Hypothalamus (tissue), 51 donors: ENCODE measurements at places on chromosomes 3 and 15.

- DNase-seq = peak; percentile 50
These were observed 148.0 kb upstream of the NR2E3 start for GRCh38 chr15:71662306-71662705.

DNA sequence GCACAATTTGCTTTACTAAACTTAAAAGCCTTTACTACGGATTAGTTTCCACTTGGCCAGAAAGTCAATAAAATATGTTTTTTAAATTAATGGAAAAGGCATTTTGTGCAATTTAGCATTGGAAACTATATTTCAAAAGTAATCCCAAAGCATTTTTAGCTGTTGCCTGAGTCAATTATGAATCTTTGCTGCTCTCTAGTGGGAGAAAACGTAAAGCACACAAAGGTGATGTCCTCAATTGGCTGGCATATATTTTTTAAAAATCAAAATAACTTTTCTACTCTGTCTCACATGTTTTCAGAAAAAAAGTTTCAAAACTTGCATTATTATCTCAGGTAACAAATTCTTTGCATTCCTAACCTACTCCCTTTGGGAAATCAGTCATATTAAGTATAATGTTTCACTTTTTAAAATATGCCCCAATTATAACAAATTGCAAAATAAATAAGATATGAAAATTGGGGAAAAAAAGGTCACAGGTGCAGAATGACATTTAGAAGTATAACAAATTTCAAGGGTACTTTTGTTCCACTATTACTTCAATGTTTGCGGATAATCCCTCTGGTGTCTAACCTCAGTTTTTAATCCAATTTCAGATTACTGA, 47.2 kb upstream of the TEX55 start:
- peak; percentile 1 for DNase-seq

- no peak for DNase-seq
These were observed 25.2 kb downstream of the CCNL1 start for GRCh38 chr3:157134620-157135191.

DNA sequence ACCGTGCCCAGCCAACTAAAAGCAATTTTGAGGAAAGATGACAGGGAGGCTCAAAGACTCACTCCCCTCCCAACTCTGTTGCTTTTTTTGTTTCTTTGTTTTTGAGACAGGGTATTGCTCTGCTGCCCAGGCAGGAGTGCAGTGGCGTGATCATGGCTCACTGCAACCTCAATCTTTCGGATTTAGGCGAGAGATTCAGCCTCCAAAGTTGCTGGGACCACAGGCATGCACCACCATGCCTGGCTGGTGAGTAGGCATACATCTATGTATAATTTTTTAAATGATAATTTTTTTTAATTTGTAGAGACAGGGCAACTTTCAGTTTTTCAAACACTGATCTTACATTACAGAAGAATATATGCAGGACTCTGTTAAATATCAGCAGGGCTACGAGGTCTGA, 15.8 kb upstream of the THUMPD3 start:
- no peak for DNase-seq

GRCh38 chr15:71043373-71043772, 71.9 kb upstream of the THSD4 start:
- no peak for DNase-seq

DNA sequence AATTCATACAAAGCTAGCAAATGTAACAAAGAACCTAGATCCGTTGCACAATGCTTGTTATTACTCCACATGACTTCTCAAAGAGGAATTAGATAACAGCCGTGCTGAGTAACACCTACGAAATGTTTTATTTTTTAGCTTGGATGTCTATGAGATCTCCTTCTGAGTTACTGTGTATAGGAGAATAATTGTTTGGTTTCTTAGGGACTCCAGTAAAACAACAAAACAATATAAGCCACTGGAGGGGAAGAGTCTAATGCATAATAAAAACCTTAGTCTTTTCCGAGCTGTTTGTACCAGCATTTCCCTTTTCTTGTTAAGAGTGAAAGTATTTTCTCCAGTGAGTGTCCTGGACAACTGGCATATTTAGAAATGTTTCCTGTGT, 15.6 kb downstream of the SNAP23 start:
- DNase-seq = no peak

- DNase-seq = no peak
These were observed 667.9 kb upstream of the CFAP20DC start for GRCh38 chr3:59717679-59718205.

- no peak for DNase-seq
These were observed 3.6 kb upstream of the GRAMD1C start for GRCh38 chr3:113834983-113835382.

DNA sequence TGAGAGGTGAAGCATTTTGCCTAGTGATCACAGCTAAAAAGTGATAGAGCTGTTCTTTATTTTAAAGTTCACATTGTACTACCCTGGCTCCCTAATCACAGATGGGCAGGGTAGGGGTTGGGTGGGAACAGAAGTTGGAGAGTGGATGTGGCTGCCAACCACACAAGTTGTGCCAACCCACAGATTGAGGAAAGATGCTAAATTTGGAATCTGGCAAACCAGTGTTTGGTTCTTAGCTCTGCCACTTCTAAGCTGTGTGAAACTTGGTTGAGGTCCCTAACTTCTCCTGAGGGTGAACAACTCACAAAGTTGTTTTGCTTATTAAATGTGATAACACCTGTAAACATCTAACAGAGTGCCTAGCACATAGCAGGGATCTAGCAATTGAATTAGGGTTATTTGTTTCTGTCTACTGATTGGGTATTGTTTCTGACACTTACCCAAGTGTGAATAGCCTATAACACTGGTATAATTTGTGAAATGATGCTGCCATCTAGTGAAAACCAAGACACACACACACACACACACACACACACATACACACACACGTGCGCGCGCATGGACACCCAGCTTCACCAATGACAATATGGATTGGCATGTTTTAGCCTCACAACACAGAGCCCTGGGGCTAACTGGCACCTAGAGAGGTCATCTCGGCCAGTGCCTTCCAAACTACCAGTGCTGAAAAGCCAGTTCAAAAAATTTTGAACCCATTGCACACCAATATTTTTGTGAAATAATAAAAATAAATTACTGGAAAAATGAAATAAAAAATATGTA, 25.3 kb downstream of the ADGRG7 start:
- DNase-seq = no peak

DNA sequence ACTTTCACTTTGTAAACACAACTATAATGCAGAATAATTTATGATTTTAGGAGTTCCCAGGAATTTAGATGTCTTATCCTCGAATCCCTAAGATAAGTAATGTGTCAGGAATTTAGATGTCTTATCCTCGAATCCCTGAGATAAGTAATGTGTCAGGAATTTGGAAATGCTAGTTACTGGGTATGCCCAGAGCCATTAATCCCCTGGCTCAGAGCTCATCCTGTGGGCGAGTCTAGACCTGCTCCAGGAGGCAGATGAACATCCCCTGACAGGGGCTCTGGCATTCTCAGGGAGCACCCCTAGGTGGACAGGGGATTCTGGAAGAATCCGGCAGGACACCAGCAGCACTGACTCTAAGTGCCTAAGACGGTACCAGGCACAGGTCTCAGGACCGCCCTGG, 163.3 kb downstream of the ARRDC4 start:
- DNase-seq = no peak

GRCh38 chr3:69890084-69890483, 109.4 kb upstream of the SAMMSON start:
- DNase-seq = no peak

DNA sequence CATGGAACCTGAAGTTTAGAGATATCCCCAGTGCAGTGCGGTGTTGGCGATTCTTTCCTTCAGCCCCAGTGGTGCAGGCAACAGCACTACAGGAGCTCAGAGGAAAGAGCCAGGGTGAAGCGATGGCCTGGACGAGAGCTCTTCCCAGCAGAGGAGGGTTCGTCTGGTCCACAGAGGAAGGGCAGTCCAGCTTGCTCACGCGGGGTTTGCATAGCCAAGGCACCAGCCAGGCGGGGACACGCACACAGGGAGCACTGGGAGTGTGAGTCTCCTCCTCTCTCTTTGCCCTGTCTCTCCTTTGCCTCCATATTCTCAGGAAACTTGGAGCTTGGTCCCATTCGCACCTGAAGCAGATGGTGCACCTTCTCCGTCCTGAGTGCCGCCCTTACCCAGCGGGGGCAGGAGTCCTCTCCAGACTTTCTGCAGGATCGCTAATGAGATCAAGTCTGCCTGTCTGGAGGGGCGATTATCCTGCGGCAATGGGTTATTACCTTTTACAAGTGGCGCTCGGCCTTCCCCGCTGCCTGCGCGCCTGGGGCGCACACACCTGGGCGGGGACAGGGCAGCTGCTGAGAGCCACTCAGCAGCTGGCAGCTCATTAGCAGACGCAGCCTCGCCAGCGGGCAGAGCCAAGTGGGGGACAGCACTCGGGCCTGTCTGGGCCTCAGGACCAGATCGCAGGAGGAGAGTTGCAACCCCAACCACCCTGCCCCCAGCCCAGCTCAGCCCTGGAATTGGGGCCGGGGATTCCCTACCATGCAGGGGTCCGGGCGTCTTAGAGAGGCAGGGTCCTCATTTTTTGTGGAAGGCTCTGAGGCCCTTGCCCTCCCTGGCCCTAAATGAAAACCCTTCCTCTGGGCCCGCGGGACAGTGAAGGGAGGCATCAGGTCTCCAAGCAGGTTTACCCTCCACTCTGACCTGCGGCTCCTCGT, 119.0 kb upstream of the MEF2A start:
- no peak for DNase-seq

- no peak for DNase-seq
These were observed 37.0 kb upstream of the P2RY1 start for GRCh38 chr3:152797751-152798432.

GRCh38 chr3:4977001-4977852, 2.0 kb upstream of the BHLHE40 start:
- no peak for DNase-seq
